Effector memory CD8-positive, alpha-beta T cell (primary cell): ENCODE measurements at places on chromosomes 6 and 20.

DNA sequence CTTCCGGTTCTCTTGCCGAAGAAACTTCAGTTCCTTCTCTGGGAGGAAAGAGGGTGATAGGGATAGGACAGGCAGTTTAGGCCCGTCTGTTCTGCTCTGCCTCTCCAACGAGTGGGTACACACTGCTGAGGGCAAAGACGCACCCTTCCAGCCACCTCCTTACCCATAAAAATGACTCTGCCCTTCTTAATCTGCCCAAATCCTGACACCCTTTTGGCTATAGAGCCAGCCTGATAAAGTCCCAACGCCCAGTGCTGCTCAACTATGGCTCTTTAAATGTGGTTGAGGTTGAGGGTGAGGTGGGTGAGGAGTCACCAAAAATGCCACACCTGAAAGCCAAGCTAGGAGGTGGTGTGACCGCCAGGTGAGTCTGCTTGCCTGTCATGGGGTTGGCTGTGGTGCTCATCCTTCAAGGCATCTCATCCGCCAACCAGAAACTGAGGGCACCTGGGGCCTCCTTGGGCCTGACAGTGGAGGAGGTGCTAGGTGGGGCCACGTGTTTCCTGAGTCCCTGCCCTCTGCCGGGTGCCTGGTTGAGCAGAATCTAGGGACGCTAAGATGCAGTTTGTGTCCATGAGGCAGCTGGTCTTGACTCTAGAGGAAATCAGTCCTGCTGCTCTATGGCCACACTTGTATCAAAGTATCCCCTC lies 16.3 kb downstream of the CCDC167 start:
- no peak for DNase-seq

DNA sequence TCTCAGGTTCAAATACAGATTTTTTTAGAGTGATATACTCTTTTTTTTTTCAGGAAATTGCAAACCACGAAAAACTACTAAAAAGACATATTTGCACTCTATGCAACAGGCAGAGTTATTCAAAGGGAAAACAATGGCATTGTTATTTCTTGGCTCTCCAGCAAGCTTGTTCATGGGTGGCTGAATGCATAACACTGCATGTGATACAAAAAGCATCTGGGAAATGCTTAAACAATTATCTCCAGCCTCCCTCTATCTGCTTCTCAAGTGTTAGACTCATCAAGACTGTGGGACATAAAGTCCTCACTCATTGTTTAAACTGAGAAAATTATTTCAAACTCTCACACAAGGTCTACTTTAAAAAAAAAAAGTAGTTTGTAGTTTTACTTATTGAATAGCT lies 7.3 kb upstream of the COL12A1 start:
- no peak for DNase-seq

- no peak for DNase-seq
These were observed 276.5 kb downstream of the CDKAL1 start for GRCh38 chr6:20810727-20811108.

DNA sequence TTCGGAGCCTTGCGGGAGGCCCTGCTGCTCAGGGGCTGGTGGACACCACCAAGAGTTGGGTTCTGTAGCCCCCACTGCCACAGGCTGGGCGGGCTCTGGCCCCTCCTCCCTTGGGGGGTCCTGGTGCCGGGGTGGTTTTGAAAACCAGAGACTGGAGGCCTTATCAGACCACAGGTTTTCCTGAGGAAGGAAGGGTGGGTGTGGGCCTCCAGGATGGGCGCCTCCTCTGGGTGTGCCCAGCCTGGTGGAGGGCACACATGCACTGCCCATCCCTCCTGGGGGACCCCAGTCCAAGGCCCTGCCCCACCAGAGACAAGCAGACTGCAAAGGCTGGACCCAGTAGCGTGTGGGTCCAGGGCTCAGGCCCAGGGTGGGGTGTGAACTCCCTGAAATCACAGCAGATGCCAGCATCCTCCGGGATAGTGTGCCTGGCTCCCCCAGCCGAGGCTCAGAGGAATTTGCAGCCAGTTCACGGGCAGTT lies 13.5 kb upstream of the ZBTB46 start:
- DNase-seq, result no peak

GRCh38 chr20:24102290-24102689 lies 113.7 kb upstream of the GGTLC1 start:
- DNase-seq, result peak; percentile 14

- no peak for DNase-seq
These were observed 143.4 kb upstream of the HMGN3 start for GRCh38 chr6:79377888-79378348.

DNA sequence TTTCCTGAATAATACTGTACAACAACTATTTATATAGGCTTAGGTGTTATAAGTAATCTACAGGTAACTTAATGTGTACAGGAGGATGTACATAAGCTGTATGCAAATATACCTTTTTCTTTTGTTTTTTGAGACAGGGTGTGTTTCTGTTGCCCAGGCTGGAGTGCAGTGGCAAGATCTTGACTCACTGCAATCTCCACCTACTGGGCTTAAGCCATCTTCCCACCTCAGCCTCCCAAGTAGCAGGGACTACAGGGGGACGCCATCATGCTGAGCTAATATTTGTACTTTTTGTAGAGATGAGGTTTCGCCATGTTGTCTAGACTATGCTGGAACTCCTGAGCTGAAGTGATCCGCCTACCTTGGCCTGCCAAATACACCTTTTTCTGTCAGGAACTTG lies 191.7 kb upstream of the ZNF217 start:
- DNase-seq, result no peak

GRCh38 chr6:2857580-2858337 lies 16.1 kb upstream of the SERPINB1 start:
- DNase-seq, result peak; percentile 67

GRCh38 chr6:56227071-56227879 lies 20.1 kb downstream of the COL21A1 start:
- DNase-seq, result no peak

DNA sequence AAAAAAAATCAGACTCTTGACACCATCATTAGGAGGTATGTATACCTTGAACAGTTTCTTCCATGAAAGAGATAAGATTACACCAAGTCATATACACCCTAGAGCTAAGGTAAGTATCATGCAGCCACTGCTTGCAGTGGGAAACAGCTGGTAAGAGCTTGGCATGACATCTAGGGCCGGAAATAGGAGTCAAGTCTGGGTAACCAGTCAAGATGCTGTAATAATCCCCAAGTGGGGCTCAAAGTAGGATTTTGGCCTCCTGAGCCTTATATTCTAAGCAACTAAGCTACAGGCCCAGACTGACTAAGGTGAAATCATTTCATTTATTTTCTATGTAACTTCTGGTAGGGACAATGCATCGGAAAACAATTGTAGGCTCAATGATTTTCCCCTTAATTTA lies 23.9 kb downstream of the TRERF1 start:
- no peak for DNase-seq

GRCh38 chr6:98958776-98959175 lies 11.0 kb upstream of the FBXL4 start:
- DNase-seq, result no peak

DNA sequence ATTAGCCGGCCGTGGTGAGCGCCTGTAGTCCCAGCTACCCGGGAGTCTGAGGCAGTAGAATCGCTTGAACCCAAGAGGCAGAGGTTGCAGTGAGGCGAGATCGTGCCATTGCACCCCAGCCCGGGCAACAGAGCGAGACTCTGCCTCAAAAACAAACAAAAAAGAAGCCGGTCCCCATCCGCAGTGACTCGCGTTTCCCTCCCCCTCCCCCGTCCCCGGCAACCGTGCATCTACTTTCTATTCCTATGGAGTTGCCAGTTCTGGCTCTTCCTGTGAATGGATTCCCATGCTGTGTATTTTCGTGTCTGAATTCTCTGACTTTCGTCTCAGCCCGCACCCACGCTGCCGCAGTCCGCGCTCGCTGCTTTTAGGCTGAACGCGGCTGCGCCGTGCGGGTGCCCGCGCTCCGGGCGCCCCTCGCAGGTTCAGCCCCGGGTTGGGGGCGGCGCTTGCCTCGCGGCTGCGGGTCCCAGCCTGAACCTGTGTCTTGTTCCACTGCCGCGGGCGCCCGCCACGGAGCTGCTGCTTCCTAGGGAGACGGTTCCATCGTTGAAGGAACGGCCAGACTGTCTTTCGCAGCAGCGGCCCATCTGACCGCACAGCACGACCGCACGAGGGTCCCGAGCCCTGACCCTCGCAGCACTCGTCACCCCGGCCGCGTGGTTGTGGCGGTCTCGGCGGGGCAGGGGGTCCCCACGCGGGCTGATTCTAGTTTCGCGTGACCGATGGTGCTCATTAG lies 1.1 kb upstream of the MRGBP start:
- DNase-seq, result peak; percentile 47

DNA sequence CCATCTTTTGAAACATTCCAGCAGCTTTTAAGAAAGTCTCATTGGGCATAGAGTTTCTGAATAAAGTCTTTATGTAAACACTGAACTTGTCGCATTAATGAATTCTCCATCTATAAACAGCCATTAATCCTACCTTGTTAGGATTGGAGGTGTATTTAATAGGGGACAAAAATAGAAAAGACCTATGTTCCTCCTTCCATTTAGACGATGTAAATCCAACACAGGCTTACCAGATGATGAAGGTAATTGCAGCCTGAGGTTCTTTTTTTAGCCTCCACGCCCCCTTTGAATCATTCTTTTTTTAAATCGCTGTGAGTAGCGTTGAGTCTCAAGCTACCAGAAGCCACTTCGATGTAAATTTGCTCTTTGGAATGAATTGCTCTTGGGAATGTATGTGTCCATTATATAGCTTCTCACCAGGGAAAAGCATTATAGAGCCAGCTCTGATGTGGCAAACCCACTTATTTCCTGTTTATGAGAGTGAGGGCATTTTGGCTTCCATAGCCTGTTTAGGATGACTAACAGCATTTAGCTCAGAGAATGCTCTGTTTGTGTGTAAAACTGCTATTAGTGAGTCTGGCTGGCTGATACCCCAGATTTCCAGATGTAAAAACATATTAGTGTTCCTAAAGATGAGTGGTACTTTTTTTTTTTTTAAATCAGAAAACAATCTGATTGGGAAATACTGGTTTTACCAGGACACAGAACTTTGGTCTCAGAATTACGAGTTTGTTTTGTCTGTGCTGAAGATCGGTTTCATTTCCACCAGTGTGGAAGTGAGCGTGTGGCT lies 74.9 kb upstream of the CLDN20 start:
- DNase-seq, result no peak

GRCh38 chr6:148852688-148853087 lies 105.9 kb downstream of the UST start:
- DNase-seq, result no peak

DNA sequence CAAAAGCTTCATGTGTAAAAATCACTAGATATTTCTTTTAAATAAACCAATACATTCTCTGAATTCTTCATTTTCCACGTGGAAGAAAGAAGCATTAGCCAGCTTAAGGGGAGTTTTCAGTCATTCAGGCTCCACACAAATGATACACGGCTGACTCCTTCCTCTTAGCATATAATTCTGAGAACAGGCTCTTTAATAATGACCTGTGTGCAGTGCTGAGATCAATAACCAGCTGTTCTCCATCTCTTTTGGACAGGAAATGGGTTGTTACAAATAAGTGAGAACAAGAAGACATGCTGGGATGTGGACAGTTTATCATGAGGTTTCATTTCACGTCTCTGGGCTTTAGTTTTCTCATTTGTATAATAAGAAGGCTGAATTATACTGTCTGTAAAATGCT lies 146.9 kb upstream of the C6orf118 start:
- DNase-seq, result no peak

DNA sequence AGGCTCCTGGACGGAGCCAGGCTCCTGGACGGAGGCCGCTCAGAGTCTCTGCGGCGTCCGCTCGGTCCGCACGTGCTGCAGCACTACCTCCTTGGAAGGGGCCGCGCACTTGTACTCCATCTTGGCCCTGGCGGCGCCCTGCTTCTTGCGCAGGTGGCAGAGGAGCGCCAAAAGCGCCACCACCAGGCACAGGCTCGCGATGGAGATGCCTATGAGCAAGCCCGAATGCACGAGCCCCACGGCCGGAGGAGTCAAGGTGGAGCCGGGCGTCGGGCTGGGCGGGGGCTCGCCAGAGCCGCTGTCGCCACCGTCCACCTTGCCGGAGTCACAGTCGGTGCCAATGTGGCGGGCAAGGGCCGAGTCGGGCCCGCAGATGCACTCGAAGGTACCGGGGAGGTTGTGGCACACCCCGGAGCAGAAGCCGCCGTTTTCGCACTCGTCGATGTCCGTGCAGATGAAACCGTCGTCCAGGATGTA lies 1.7 kb downstream of the THBD start:
- DNase-seq, result no peak

DNA sequence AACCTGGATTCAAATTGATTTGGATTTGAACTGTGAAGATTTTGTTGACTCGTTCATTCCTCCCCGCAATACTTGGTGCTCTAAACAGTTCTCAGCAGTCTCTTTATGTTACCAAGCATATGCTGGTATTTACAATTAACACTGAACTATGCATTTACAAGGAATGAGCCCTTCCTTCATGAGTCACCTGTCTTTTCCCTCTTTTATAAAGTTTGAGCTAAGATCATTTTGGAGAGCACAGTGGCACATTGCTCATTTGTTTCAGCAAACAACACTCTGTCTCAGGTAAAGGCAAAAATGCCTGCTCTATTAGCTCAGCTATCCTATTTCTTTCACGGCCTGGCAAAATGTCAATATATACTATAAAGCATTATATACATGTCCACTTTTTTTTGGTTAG lies 285.4 kb downstream of the PHACTR1 start:
- DNase-seq, result no peak

DNA sequence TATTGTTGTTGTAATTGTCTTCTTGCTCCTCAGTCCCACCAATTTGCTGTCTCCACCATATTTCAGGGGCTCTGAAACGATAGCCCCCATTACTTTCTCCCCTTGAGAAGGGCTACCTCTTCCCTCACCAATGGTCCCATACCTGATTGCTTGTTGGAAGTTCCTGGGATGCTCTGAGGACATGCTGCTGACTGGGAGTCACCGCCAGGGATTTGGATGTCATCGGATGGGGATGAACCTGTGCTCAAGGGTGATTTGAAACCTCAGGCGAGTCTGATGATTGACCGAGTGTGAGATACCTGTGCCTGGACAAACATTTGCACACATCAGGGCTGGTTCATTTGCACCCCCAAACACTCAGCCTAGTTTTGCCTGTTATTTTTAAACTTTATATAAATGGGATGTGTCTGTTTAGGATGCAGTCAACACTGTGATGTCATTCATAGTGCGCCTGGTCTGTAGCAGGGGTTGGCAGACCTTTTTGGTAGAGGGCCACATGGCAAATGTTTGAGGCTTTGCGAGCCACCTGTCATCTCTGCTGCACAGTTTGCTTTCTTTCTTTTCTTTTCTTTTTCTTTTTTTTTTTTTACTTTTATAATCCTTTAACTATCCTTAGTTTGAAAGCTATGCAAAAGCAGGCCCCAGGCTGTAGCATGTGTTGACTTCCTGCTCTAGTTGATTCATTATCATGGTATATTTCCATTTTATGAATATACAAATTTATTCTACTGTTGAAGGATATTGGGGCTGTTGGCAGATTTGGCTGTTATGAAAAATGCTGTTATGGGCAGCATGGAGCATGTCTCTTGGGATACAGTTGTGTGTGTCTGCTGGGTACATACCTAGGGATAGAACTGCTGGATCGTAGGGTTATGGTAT lies 118.5 kb upstream of the PHACTR3 start:
- DNase-seq, result no peak
